ENCODE measurements at places on chromosomes 11 and 22. TPM values are rescaled to one million over a fixed set of nuclear protein-coding genes. Genes with fewer than 3 reads are reported as not detected.

Gene MMP13
- not detected for polyA plus RNA-seq

DNA sequence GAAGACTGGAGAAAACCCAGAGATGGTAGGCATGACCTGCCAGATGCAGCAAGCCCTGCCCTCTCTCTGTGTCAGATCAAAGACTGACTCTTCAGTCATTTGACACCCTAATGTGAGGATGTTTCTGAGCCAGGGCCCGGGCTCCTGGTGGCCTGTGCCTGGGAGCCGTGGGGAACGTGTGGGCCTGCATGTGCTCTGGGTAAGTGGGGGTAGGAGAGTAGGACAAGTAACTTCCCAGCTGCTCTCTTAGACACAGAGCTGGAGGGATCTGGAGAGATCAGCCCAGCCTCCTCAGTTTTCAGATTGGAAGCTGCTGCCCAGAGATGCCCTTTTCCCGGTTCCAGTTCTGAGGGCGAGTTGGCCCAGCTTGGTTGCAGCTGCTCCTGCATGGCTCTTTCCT, 110.8 kb downstream of the TEAD1 start:
- H3K4me1 ChIP-seq = no peaks in the 10 kb centered on the region
- peaks cover 5% of the 10 kb centered on the region for H3K36me3 ChIP-seq
- no peaks in the 10 kb centered on the region for H3K27me3 ChIP-seq
- DNase-seq = no peak
- H3K4me3 ChIP-seq = no peak overlapping the region
- H3K27ac ChIP-seq = no peak overlapping the region

GRCh38 chr11:57475671-57476046, 15.3 kb downstream of the RTN4RL2 start:
- peaks cover 66% of the 10 kb centered on the region for H3K27me3 ChIP-seq
- DNase-seq = no peak
- peak overlapping the region; percentile 61 for H3K4me3 ChIP-seq
- H3K4me1 ChIP-seq = peaks cover 31% of the 10 kb centered on the region
- no peaks in the 10 kb centered on the region for H3K36me3 ChIP-seq
- peak overlapping the region; percentile 82 for H3K27ac ChIP-seq

DNA sequence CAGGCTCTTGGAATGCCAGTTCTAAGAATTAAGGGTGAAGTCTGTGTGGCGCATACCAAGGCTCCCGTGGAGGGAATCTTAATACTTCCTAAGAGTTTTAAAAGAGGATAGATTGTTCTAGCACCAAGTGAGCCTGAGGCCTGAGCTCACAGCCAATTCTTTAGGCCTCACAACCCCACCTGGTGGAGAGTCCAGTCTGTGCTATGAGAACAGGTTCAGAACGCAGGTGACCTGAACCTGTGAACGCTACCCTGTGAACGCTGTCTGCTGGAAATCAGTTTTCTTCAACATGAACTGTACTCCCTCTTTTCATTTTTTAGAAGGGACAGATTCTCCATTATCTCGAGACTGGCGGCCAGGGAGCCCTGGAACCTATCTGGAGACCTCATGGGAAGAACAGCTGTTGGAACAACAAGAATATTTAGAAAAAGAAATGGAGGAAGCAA, 43.2 kb upstream of the DLAT start:
- peak overlapping the region; percentile 28 for H3K4me3 ChIP-seq
- DNase-seq = peak; percentile 88
- peaks cover 29% of the 10 kb centered on the region for H3K36me3 ChIP-seq
- H3K27ac ChIP-seq = peak overlapping the region; percentile 88

DNA sequence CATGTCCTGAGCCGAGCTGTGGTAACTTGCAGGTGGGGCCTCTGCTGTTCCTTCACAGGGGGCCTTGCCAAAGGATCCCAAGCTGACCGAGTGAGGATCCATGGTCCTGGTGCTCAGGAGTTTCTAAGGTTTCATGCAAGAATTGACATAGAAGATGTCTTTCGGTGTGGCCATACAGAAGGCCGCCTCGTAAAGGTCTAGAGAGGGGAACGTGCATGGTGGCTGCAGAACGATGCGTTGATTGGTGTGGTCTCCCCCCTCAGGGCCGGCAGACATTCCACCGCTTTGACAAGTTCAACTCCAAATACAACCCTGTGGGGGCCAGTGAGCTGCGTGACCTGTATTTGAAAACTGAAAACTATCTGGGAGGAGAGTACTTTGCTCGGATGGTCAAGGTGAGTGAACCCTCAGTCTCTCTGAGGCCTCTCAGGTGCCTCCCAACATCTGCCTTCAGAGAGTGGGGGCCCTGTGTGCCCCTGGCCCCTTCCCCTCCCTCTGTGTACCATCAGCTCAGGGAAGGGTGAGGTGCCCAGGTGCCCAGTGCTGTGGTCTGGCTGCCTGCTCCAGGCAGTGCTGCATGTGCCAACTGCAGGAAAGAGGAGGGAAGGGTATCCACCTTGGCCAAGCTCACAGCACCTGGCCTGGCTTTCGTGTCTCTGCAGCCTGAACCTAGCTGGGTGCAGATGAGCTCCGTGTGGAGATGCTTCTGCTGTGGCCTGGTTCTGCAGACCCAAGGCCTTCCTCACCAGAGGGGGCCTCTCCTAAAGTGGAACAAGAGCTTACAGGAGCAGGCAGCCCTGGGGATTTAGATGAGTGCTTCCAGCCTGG, 39.8 kb downstream of the AMPD3 start:
- H3K27ac ChIP-seq = no peak overlapping the region
- no peak overlapping the region for H3K4me3 ChIP-seq
- peaks cover 76% of the 10 kb centered on the region for H3K36me3 ChIP-seq
- DNase-seq = no peak

- no peaks in the 10 kb centered on the region for H3K36me3 ChIP-seq
- peaks cover 20% of the 10 kb centered on the region for H3K4me1 ChIP-seq
- H3K4me3 ChIP-seq = no peak overlapping the region
- no peak overlapping the region for H3K27ac ChIP-seq
- peak; percentile 21 for DNase-seq
- H3K27me3 ChIP-seq = no peaks in the 10 kb centered on the region
Measured at GRCh38 chr11:44777209-44778194, 50.7 kb downstream of the TSPAN18 start.

Gene HSPB2
- polyA plus RNA-seq = 5.1 TPM

DNA sequence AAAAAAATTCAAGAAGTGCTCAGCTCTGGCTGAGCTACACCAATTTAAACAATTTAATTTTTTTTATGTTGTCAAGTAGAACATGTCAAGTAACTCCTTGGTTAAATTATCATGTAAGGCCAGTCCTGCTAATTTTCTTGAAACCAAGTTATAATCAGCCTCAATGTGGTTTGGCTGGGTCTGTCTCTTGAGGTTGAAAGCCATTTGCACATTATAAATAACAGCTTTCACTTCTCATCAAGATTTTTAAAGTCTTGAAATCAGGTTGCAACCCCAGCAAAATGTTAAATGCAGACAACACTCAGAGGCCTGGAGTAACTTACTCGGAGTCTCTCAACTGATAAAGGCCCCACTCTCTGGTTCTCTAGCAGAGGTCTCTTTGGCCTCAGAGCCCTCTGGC, 324.4 kb downstream of the BRD1 start:
- no peak overlapping the region for H3K4me3 ChIP-seq
- no peak overlapping the region for H3K27ac ChIP-seq
- no peak for DNase-seq
- no peaks in the 10 kb centered on the region for H3K36me3 ChIP-seq
- H3K4me1 ChIP-seq = no peaks in the 10 kb centered on the region

Gene OR8A1
- not detected for polyA plus RNA-seq

GRCh38 chr11:114166897-114167323, 107.4 kb downstream of the ZBTB16 start:
- no peaks in the 10 kb centered on the region for H3K36me3 ChIP-seq
- H3K4me3 ChIP-seq = no peak overlapping the region
- no peaks in the 10 kb centered on the region for H3K27me3 ChIP-seq

Gene C11orf86
- polyA plus RNA-seq = 2.9 TPM

Gene SGSM1
- polyA plus RNA-seq = 0.68 TPM

DNA sequence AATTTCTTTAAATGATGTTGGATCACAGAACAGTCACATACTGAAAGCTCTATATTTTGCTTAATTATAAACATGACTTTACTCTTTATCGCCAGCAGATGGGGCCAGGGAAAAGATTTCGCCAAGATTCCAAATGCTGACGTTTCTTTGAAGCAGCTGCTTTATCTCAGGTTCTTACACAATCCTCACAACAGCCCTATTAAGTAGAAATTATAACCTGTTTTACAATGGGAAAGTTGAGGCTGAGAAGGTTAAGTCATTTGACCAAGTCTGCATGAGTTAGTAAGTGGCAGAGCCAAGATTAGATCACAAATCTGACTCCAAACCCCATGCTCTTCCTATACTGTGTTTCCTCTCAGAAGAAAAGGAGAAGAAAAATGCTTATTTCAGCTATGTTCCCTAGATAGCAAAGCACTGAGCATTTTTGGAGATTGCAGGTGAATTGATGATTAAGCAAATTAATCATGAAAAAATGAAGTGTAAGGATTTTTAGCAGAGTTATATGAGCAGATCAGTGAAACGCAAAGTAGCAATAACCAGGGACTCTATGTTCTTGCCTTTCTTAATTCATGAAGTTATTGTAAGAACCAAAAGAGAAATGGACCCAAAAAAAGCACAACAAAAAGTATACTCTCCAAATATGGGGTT, 79.0 kb downstream of the AASDHPPT start:
- H3K4me3 ChIP-seq = no peak overlapping the region
- peaks cover 7% of the 10 kb centered on the region for H3K4me1 ChIP-seq
- H3K27ac ChIP-seq = no peak overlapping the region
- no peaks in the 10 kb centered on the region for H3K36me3 ChIP-seq
- H3K27me3 ChIP-seq = no peaks in the 10 kb centered on the region

GRCh38 chr11:19846654-19847305, 134.1 kb downstream of the NAV2 start:
- H3K36me3 ChIP-seq = no peaks in the 10 kb centered on the region
- no peaks in the 10 kb centered on the region for H3K27me3 ChIP-seq
- H3K4me3 ChIP-seq = no peak overlapping the region
- no peak overlapping the region for H3K27ac ChIP-seq

Gene CARD16
- polyA plus RNA-seq = 52.0 TPM

DNA sequence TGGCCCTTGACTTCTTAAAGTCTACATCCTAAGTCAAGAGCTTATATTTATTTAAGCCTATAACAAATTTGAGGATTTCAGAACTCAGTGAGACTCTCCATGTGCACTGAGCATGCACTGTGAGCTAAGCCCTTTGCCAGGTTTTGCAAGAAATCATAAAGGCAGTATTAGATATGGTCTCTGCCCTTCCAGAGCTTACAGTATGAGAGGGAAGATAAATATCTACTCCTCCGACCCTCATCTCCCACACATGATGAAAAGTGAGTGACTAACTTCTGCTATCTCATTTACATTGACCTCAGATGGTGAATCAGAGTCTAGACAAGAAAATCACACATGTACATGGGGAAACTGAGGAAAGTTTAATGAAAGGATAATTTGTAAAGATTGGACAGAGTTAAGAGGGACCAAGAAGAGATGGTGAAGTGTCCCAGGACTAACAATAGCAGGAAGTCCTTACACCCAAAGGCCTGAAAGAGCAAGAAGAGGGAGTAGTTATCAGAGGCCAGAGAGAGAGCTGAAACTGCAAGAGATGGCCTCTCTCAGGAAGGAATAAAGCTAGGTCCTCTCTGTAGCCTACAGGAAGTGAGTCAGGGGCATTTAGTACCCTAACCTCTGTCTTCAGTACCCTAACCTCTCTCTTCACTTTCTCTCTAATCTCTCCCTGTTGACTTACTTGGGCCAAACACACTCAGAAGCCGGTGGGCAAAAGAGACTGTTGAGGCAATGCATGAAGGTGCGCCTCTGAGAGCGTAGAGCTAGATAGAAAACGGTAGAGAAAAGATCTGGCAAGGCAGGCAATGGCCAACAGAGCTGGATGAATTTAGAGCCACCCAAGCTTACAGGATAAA, 23.0 kb upstream of the BLID start:
- no peaks in the 10 kb centered on the region for H3K27me3 ChIP-seq
- no peak for DNase-seq
- peak overlapping the region; percentile 47 for H3K27ac ChIP-seq

Data from stomach (tissue), 19 donors.